ENCODE measurements at places on chromosomes 12 and 14.

DNA sequence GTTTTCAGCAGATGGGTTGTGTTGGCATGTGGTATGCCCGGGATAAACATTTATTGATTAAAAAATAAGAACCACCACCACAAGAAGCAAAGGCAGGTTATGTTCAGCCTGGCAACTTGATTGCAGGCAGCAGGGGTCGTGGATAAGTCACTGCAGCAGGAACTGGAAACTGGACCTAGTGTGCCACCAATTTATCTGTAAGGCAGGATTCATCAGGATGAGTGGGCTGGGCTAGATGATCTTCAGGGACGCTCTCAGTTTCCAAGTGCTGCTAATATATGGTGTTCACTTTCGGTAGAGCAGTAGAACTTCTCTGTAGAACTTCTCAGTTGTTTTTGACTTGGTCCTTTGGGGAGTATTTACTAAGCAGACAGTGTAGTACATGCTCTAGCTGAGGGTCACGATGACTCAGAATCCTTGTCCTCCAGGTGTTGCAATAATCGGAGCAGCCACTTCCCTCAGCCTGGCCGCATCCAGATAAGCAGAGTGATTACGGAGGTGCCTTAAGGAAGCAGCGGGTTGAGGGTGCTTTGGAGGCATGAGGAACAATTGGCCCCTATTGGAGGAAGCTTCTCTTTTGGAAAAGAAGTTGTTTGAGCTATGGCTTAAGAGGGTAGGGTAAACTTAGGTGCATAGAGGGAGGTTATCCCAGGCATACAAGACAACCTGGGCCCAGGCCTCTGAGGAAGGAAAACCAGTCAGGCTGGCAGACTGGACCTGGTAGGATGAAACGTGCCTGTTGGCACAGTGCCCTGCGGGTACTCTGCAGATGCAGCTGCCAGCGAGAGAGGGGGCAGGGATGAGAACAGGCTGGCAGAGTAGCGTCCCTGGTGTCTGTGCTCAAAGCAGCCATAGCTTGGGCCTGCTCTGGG, 104.0 kb downstream of the GPR135 start:
- DNase-seq, result no peak

DNA sequence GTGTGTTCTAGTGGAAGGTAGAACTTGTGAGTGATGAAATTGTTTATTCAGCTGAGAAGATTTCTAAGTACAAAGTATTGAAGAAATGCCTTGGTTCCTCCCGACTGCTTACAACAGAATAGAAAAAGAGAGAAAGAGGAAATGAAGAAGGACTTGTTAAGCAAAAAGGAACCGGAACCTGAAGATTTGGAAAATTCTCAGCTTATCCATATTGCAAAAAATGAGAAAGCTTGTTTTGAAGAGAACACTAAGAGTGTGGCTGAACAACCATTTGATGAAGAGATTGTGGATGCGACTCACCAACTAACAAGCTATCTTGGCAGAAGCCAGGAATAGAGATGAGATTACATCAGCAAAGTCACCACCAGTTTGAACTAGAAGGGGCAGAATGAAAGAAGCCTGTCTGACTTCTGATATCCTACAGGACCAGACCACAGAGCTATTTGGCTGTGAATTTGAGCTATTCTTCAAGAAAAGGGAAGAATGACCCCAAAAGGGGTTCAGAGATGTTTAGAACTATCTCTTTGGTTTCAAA, 15.1 kb downstream of the NDUFA9 start:
- DNase-seq, result no peak

DNA sequence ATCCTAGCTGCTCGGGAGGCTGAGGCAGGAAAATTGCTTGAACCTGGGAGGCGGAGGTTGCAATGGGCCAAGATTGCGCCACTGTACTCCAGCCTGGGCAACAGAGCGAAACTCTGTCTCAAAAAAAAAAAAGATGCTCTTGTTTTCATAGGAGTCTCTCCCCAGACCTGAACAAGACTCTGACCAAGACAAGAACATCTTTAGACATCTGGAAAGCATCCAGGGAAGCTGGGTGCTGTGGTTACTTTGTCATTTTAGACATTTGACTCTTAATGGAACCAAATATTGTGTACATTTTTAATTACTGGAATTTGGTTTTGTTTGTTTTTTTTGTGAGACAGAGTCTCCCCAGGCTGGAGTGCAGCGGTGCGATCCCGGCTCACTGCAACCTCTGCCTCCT, 21.1 kb upstream of the ATF1 start:
- no peak for DNase-seq

- no peak for DNase-seq
Measured at GRCh38 chr14:61150851-61151250, 130.3 kb downstream of the TMEM30B start.

GRCh38 chr14:91364524-91365270, 52.9 kb downstream of the CCDC88C start:
- DNase-seq, result no peak

- DNase-seq, result no peak
Measured at GRCh38 chr14:61420326-61420725, 98.9 kb downstream of the PRKCH start.

Data from GM18507 (cell line).